Fibroblast of pulmonary artery (primary cell): ENCODE measurements at places on chromosomes 4 and X.

- peak; percentile 27 for DNase-seq
Measured at GRCh38 chrX:49838374-49838773, 9.3 kb downstream of the PAGE4 start.

DNA sequence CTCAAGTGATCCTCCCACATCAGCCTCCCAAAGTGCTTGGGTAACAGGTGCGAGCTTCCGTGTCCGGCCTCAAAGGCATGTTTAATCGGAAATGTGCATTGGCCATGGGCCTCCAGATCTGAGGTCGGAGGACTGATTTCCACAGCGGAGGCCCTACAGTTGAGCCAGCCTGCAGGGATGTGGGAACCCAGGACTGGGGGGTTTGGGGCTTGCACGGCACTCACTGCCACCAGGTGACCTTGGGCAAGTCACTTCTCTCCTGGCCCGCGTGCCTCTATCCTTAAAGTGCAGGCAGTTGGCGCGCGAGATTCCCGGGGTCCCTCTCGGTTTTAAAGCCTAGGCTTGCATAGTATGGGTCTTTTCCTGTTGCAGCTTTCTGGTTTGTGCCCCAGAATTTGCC, 18.3 kb upstream of the WFS1 start:
- DNase-seq = no peak

- DNase-seq = no peak
Measured at GRCh38 chr4:71729856-71730255, 54.0 kb downstream of the GC start.

DNA sequence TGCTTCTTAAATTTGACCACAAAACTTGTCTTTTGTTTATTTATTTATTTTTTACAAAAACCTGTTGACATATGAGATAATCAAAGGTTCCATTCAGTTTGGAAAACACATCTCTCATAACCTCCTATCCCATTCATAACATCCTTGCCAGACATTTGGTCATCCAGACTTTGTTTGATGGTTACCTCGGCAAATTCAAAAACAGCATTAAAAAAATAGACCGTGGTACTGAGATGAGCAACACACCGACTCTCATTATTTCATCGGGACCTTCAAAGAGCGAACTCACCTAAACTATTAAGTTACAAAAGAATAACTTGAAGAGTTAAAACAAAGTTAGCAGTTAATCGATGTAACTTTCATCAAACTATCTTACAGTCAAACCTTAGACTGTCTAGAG, 85.8 kb upstream of the RPS6KA3 start:
- no peak for DNase-seq

GRCh38 chrX:65586491-65586890, 51.9 kb upstream of the LAS1L start:
- peak; percentile 36 for DNase-seq
